WTC11 (cell line): ENCODE measurements at places on chromosomes 3 and 15. TPM values are rescaled to one million over a fixed set of nuclear protein-coding genes. Genes with fewer than 3 reads are reported as not detected.
A peak's percentile ranks its signal among the peaks of the same experiment; 100 is the strongest.

The MYZAP gene
- 0.60 to 0.73 TPM (median 0.68 TPM) in 3 replicates for total RNA-seq

The SH2D7 gene
- not detected in 3 replicates for total RNA-seq

GRCh38 chr3:113498221-113499005, 16.5 kb downstream of the SPICE1 start:
- H3K4me3 ChIP-seq = no peak overlapping the region
- H3K27me3 ChIP-seq = no peaks in the 10 kb centered on the region
- H3K4me1 ChIP-seq = no peaks in the 10 kb centered on the region
- H3K27ac ChIP-seq = 0 out of 2 replicates have a peak overlapping the region, but pooled peaks have one; percentile 36
- DNase-seq = no peak
- peaks cover 6% of the 10 kb centered on the region; the same call in 1 of the 2 replicates for H3K36me3 ChIP-seq

DNA sequence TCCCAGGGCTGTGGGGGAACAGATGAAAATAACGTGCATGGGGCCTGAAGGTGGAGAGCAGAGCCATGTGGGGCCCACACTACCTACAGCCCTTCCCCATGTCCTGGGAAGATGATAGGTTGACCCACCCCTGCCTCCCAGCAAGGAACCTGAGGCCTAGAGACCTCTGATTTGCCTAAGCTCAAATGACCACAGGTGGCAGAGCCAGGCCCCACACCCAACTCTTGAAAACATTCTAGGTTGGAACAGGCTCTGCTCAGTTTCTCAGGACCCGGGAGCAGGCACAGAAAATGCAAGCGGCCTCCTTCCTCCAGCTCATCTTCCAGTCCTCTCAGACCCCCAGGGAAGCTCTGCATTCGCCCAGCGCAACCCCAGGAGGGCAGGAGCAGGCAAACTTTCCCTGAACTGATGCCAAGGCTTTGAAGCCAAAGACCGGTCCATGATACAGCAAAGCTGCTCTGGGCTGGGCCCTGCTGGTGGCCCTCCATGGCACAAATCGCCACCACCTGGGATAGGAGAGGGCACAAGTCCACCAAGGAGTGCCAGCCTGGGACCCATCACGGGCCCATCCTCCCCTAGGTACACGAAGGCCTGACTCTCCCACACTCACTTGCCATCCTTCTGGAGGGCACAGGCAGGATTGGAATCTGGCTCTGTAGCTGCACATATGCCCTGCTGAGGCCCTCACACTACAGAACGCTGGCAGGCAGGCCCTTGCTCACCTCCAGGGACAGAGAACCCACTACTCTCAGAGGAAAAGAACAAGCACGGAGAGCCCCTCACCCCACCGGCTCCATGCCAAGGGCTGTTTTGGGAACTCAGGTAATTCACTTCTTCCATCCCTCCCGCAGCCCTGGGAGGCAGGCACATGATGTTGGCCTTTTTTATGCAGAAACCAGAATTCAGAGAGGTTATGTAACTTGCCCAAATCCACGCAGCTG, 51.0 kb upstream of the FURIN start:
- H3K36me3 ChIP-seq = peaks cover 17% of the 10 kb centered on the region
- no peaks in the 10 kb centered on the region for H3K27me3 ChIP-seq
- peaks cover 38% of the 10 kb centered on the region for H3K4me1 ChIP-seq
- no peak for DNase-seq

The STAC gene
- total RNA-seq = 5.5 to 6.4 TPM (median 5.6 TPM) in 3 replicates

DNA sequence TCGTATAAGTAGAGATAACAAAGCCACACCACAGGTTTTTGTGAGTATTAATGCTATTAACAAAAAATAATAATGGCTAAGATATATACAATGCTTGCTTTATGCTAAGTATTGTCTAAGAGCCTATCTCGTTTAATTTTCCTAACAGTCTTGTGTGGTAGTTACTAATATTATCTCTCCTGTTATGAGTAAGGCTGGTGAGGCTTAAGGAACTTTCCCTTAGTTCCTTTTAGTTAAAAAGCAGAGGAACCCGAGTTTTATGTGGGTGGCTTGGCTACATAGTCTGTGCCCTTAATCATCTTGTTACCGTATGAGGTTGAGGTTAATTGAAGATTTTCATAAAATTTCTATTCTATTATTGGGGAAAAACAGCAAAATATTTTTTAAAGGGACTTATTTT, 218.4 kb downstream of the SOX2 start:
- H3K4me3 ChIP-seq = no peak overlapping the region
- peaks cover 21% of the 10 kb centered on the region for H3K4me1 ChIP-seq

GRCh38 chr3:16905704-16906103, 20.9 kb downstream of the PLCL2 start:
- H3K36me3 ChIP-seq = no peaks in the 10 kb centered on the region
- no peak overlapping the region for H3K27ac ChIP-seq
- H3K27me3 ChIP-seq = no peaks in the 10 kb centered on the region
- peaks cover 63% of the 10 kb centered on the region for H3K4me1 ChIP-seq
- no peak overlapping the region for H3K4me3 ChIP-seq

DNA sequence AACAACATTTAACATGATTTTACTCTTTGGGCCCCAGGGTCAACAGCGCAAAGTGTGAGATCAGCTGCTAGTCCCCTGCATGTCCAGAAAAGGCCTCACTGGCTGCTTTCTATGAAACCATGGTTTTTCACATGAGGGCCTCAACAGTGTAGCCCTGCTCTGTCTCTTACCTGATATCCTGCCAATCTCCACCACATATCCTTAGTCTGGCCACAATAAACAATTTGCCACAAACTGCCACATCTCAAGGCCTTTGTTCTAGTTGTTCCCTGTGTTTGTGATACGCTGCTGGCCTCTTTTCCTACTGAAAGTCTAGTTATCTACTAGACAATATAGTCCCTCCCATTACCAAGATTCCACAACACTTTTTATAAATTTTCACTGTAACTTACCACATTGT, 17.7 kb downstream of the VPS39 start:
- no peak overlapping the region for H3K27ac ChIP-seq
- H3K36me3 ChIP-seq = peaks cover 38% of the 10 kb centered on the region
- no peaks in the 10 kb centered on the region for H3K27me3 ChIP-seq
- no peak for DNase-seq

GRCh38 chr3:134802428-134803050, 7.5 kb downstream of the EPHB1 start:
- no peak overlapping the region for H3K4me3 ChIP-seq
- no peak for DNase-seq
- peaks cover 20% of the 10 kb centered on the region for H3K4me1 ChIP-seq
- peaks cover 17% of the 10 kb centered on the region for H3K27me3 ChIP-seq

- H3K27me3 ChIP-seq = no peaks in the 10 kb centered on the region
- no peak overlapping the region for H3K27ac ChIP-seq
- peaks cover 10% of the 10 kb centered on the region for H3K4me1 ChIP-seq
- no peak overlapping the region for H3K4me3 ChIP-seq
- H3K36me3 ChIP-seq = no peaks in the 10 kb centered on the region
These were observed 59.4 kb upstream of the KCNMB2 start for GRCh38 chr3:178476886-178477285.

GRCh38 chr3:133441867-133442270, 42.0 kb downstream of the BFSP2 start:
- H3K27ac ChIP-seq = no peak overlapping the region
- no peak for DNase-seq
- H3K36me3 ChIP-seq = peaks cover 3% of the 10 kb centered on the region; the same call in 1 of the 2 replicates

- no peak overlapping the region; the same call in 1 of the 2 replicates for H3K27ac ChIP-seq
- H3K4me3 ChIP-seq = no peak overlapping the region
- H3K27me3 ChIP-seq = no peaks in the 10 kb centered on the region
- H3K36me3 ChIP-seq = peaks cover 9% of the 10 kb centered on the region
These were observed 10.8 kb downstream of the CLCN2 start for GRCh38 chr3:184350618-184351017.

- no peak for DNase-seq
- no peak overlapping the region for H3K27ac ChIP-seq
- H3K4me1 ChIP-seq = peaks cover 22% of the 10 kb centered on the region
- no peaks in the 10 kb centered on the region for H3K27me3 ChIP-seq
- no peak overlapping the region for H3K4me3 ChIP-seq
- peaks cover 31% of the 10 kb centered on the region for H3K36me3 ChIP-seq
These were observed 96.0 kb downstream of the ST6GAL1 start for GRCh38 chr3:187026317-187026670.

DNA sequence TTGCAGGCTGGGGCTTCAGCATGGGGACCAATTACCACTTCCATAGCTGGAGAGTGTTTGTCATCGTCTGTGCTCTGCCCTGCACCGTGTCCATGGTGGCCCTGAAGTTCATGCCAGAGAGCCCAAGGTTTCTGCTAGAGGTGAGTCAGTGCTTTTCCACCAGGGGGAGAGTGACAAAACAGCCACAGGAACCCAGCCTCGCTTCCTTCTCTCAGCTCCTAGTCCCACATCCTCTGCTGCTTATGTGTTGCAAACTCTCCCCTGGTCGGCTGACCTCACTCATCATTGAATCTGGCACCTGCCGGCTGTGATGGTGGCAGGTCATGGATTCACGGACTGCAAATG, 158.3 kb downstream of the SV2B start:
- DNase-seq = peak; percentile 18
- H3K36me3 ChIP-seq = no peaks in the 10 kb centered on the region
- no peak overlapping the region for H3K4me3 ChIP-seq
- H3K4me1 ChIP-seq = no peaks in the 10 kb centered on the region

The TMEM42 gene
- 15.0 to 20.1 TPM (median 16.6 TPM) in 3 replicates for total RNA-seq

The KNG1 gene
- 0.13 to 0.44 TPM (median 0.34 TPM) in 3 replicates for total RNA-seq

The TF gene
- 9.3 to 10.9 TPM (median 9.3 TPM) in 3 replicates for total RNA-seq

DNA sequence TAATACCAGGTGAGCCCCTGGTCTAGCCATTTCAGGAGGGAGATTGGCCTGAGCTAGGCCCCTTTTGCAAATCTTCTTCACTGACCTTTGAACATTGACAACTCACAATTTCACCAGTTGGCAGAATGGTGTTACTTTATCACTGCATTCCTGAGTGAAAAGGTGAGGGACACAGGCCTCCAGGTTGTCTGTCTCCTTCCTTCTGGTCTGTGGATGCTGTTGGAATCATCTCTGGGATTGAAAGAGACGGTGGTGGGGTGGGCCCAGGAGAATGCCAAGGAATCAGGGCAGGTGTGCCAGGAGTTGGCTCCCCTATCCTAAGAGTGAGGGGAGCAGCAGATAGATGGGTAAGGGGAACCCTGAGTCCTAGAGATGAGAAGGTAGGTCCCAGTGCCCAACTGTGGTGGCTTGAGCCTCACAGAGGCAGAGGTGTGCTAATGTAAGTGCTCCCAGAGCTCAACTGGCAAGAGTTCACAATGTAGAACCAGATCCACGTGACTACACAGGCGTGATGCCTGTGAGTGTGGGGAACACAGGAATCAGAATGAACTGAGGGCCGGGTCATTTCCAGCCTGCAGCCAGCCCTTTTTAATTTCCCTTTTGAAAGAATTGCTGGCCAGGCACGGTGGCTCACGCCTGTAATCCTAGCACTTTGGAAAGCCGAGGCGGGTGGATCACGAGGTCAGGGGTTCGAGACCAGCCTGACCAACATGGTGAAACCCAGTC, 11.2 kb downstream of the C3orf62 start:
- H3K27me3 ChIP-seq = no peaks in the 10 kb centered on the region
- H3K36me3 ChIP-seq = no peaks in the 10 kb centered on the region
- H3K4me1 ChIP-seq = no peaks in the 10 kb centered on the region
- no peak overlapping the region for H3K27ac ChIP-seq

- no peaks in the 10 kb centered on the region for H3K36me3 ChIP-seq
- DNase-seq = no peak
- peaks cover 78% of the 10 kb centered on the region for H3K4me1 ChIP-seq
- peak overlapping the region; percentile 46 for H3K4me3 ChIP-seq
These were observed 6.3 kb downstream of the NR2F2 start for GRCh38 chr15:96336596-96337364.

DNA sequence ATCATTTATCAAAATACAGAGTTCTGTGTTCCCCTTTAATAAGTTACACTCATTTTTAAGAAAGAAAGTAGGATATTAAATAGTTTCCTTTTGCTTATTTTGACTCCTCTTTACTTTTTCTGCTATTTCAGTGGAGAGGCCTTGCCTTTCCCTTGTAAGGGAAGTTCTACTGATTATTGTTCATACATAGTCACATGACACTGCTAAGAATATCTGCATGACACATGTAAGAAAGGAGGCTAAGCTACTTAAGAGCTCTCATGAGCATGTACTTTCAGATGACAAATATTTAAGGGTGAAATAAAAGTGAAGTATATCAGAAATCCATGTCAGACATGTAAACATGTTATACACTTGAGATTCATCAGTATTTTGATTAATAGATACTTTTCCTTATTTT, 39.0 kb downstream of the MYRIP start:
- H3K4me1 ChIP-seq = no peaks in the 10 kb centered on the region
- H3K36me3 ChIP-seq = no peaks in the 10 kb centered on the region
- H3K27me3 ChIP-seq = no peaks in the 10 kb centered on the region

The FURIN gene
- 36.8 to 46.3 TPM (median 38.6 TPM) in 3 replicates for total RNA-seq

GRCh38 chr3:178480795-178481194, 55.4 kb upstream of the KCNMB2 start:
- H3K36me3 ChIP-seq = no peaks in the 10 kb centered on the region
- H3K4me1 ChIP-seq = peaks cover 12% of the 10 kb centered on the region
- H3K27ac ChIP-seq = no peak overlapping the region
- DNase-seq = no peak

DNA sequence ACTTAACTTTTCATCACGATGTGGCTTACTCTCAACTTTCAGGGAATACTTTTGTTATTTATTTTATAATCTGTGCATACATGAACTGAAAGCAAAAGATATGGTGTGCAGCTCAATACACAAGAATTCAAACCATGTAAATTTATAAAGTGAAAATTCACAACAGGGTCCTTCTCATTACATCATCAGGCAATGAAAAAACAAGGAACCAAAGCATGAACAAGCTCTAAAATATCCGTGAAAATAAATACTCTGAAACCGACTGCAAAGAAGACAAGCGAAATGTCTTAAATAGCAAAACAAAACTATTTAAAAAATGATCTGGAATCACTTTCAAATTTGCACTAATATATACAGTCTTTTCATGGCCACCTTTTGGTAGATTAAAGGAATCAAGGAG, 28.9 kb downstream of the GNB5 start:
- H3K36me3 ChIP-seq = peaks cover 7% of the 10 kb centered on the region; the same call in 1 of the 2 replicates
- no peak for DNase-seq
- H3K27me3 ChIP-seq = no peaks in the 10 kb centered on the region
- H3K4me3 ChIP-seq = no peak overlapping the region
- no peak overlapping the region for H3K27ac ChIP-seq

- H3K4me3 ChIP-seq = no peak overlapping the region
- H3K36me3 ChIP-seq = peaks cover 14% of the 10 kb centered on the region
- no peaks in the 10 kb centered on the region for H3K27me3 ChIP-seq
- no peak for DNase-seq
- H3K4me1 ChIP-seq = peaks cover 9% of the 10 kb centered on the region
- no peak overlapping the region for H3K27ac ChIP-seq
These were observed 175.4 kb upstream of the LPP start for GRCh38 chr3:187978433-187979011.

DNA sequence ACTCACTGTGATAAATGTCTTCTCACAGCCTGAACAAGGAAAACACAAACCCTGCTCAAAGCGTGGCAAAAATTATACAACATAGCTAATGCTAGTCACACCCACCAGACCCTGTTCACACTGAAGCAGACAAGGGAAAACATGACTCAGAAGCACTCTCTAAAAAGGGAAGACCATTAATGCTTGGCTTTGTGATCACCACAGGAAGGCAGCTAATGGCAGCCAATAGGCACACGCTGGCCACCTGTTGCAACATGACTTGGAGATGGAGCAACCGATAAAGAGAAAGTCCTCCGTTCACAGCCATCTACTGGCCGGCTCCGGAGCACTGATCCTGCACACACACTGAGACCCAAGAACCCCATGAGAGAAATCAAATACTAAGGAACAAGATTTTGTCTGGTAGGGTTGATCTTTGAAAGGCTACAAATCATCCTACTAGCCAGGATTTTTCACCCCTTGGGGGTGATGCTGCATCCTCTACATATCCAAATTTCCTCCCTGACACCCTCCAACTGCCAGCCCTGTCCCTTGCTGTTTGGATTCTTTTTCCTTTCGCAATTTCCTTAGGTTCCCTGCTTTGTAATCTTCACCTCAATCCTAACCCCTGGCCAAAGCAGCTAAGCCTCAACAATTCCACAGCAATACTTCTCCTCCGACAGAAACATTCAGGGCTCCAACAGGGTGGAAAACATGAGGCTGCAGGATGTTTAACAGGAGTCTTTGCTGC, 3.2 kb downstream of the ZXDC start:
- H3K4me1 ChIP-seq = peaks cover 35% of the 10 kb centered on the region
- H3K36me3 ChIP-seq = peaks cover 39% of the 10 kb centered on the region
- peak overlapping the region; percentile 89 for H3K4me3 ChIP-seq
